Stimulated activated CD8-positive, alpha-beta memory T cell treated with anti-CD3 and anti-CD28 coated beads, Interleukin-4, amount 100 ng/mL, for 4 hours (primary cell): ENCODE measurements at places on chromosomes 2 and 18.

- DNase-seq = no peak
These were observed 74.8 kb upstream of the SLC66A3 start for GRCh38 chr2:11080253-11081115.

DNA sequence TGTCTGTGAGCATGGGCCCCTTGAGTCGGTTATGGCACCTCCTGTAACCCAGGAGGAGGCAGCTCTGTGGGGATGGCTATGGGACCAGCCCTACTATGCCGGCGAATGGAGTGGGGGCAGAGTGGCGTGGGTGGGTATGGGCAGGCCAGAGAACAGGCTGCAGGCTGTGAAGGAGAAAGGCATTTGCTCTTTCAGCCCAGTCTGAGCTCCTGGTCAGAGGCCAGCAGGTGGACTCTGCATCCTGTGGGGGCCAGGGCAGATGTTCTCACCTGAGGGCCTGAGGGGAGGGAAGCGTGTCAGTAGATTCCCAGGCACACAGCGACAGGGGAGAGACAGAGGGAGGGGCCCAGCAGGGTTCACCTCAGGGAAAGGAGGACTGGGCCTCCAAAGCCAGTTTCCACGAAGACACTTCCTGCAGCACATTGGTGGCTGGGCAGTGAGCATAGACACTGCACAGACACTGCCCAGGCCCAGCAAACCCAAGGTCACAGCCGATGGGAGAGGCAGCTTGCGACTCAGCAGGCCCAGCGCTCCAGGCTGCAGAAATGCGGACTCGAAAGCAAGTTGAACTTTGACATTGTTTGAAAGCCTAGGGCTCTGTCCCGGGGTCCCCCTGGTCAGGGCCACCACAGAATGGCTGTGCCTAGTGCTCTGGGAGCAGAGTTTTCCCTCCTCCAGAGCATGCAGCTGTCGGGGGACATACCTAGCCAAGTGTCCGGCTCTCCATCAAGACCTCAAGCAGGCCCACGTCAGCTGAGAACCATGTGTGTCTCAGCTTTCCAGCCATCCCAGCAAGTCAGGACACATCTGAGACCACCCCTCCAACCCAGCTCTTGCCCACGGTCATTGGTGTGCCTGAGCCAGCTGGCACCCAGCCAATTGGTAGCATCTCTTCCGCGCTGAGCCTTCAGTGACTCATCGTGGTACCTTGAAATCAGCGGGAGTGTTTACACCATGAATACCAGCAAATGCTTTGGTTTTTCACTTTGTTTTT lies 53.8 kb downstream of the TGOLN2 start:
- DNase-seq = no peak

DNA sequence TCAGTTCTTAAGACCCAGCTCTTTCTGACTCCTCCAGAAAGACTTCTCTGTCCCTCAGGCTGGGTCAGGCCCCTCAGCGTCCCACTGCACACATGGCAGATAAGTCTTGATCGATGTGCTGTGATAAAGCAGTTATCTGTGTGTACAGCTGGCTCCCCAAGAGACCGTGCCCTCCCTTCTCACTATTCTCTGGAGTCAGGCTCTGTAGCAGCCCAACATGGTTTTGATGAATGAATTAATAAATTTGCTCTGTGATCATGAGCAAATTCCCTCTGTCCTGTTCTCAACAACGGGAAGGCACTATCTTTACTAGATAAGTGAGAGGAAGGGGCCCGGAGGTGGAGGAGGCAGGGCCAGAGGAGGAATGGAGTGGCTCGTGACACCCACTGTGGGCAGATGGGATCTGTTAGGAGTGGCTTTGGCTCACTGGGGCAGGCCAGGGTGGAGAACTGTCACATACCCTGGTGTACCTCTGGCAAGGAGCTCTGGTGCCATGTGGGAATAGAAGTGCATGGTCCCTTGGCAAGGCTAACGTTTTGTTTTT lies 48.3 kb downstream of the ZFP36L2 start:
- no peak for DNase-seq

DNA sequence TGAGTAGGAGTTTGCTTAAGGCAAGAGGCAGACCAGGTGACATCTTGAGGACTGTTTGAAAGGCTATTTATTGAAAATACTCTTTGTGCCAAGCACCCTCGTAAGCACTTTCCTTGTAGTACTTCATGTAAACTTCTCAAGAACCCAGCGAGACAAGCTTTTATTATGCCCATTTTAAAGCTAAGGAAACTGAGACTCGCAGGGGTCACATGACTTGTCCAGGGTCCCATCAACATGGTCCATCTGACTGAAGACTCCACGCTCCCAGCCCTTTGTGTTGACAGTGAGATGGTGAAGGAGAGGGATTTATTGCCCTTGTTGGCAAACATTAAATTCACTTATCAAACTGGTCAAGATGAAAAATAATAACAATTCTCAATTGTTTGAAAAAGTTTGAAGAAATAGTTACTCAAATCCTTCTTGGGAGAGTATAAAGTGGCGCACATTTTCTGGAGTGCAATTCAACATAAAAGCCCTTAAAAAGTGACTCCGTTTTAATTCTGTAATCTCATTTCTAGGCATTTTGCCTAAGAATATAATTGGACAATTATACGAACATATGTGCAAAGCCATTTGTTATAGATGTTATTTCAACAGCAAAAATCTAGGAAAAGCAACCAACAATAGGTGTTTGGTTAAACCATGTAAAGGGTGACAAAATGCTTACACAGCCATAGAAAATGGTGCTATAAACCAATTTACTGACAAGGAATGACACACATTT lies 270.5 kb upstream of the NCKAP5 start:
- no peak for DNase-seq

DNA sequence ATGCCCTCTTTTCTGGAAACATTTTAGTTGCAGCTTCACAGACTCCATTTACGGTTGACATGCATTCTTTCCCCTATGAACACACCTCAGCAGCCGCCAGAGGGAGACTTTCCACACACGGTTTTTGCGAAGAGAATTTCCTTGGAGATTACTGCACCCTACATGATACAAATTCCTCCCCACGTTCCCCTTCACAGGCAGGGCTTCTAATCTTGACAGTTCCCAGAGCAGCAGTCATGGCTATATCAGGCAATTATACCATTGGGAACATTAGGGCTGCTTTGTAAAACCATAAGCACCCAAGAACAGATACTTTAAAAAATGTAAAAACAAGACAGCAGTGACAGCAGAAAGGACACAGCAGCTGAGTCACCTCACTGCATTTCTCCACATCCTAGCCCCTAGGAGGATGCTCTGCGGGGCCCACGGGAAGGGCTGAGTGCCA lies 253.8 kb downstream of the TGIF1 start:
- DNase-seq = no peak

GRCh38 chr2:73177645-73178255 lies 24.6 kb upstream of the NOTO start:
- no peak for DNase-seq

DNA sequence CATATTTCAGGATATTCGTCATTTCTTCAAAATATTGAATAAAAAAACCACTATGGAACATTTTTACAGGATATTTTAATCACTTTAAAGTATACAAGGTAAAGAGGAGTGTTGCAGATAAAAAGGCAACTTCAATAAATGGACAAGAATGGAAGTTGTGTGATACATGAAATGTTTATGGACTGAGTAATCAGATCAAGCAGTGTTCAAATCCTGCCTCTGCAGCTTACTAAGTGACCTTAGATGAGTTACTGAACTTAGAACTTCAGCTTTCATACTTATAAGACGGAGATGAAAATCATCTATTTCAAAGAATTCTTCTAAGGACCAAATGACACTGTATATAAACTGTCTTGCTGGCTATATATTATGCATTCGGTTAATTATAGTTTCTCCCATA lies 87.2 kb downstream of the LNPK start:
- DNase-seq = no peak

DNA sequence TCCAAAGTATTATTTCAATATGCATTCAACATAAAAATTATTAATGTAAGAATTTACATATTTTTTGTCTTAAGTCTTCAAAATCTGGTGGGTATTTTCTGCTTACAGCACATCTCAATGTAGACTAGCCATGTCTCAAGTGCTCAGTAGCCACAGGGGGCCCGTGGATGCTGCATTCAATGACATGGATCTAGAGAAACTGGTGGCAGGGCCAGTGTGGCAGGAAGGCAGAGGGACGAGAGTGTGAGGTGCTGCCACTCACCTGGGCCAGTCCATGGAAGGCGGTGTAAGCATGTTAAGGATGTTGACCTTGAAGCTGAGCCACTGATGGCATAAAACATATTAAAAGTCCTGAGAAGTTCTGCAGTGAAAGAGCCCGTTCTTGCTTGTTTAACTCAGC lies 6.2 kb upstream of the LIPG start:
- DNase-seq = no peak

DNA sequence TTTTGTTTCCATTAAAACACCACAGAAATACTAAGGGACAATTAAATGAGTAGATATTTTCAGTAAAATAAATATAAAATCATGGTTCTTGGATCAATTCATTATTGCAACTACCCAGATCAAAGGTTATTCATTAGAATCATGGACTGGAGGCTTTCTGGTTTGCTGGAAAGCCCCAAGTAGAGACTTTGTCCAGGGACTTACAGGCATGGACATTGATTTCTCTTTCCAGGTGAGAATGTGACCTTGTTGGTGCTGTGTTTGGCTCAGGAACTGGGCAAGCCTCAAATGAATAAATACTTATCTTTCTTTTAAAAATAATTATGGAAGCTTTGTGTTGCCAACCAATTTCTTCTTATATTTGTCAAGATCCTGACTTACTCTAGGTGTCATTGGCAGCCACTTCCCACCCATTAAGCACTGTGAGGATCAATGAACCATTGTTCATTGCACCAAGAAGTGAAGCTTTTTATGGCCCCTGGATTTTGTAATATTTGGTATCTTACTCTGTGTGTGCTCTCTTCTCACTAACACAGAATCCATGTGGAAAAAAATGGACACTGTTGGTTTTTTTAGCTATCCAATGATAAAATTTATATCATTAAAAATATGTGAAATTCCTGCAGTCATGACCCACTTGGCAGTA lies 205.8 kb upstream of the NRXN1 start:
- no peak for DNase-seq

DNA sequence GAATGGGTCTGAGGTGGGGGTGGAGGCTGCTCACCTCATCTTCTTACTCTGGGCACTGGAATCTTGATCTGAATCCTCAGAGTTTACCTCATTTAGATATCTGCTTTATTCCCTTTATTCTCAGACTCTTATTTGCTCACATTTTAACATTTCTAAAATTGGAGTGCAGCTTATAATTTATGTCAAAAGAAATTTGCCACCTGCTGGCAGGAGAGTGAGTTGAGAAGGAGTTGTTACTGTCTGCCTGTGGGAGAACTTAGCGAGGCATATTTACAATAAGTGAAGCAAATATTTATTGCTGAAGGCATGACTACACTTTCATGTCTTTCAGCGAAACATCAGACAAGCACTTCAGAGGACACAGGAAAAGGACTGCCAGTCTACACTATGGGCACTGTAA lies 16.4 kb upstream of the KIAA2012 start:
- no peak for DNase-seq

DNA sequence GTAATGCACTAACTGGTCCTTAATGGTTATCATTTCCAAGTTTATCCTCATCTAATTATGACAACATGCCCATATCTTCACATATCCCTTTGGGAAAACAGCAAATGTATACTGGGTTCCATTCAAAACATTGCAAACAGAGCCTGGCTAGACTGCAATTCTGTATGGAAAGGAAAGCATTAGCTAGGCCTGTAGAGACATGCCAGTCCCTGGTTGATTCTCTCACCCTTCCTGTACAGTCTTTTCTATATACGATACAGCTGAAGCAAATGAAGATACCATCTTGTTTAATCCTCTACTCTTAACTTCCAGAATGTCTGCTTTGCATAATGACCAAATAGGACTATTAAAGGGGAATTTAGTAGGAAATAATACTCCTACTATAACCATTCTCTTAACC lies 294.4 kb upstream of the MC4R start:
- DNase-seq = no peak
